ENCODE measurements at places on chromosomes 12 and 14.

- DNase-seq, result no peak
These were observed 668 bp downstream of the APPL2 start for GRCh38 chr12:105235281-105235731.

- DNase-seq, result no peak
These were observed 1338.8 kb upstream of the SEL1L start for GRCh38 chr14:82872494-82872893.

DNA sequence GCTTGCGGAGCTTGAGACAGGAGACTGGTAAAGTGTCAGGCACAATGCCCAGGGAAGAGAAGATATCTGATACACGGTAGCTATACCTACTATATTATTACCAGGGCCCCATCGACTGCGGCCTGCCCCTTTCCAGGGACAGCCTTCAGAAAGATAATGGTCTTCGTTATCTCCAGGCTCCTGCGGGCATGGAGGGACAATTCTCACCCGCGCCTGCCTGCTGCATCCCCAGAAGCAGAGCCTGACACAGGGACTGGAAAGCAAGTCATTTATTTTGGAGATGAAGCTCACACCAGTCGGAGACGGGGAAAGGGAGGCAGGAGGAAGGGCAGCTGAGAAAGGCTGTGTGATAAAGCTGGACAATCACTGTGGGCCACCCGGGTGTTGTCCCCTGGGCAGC, 67.9 kb upstream of the FAM222A start:
- DNase-seq, result no peak

DNA sequence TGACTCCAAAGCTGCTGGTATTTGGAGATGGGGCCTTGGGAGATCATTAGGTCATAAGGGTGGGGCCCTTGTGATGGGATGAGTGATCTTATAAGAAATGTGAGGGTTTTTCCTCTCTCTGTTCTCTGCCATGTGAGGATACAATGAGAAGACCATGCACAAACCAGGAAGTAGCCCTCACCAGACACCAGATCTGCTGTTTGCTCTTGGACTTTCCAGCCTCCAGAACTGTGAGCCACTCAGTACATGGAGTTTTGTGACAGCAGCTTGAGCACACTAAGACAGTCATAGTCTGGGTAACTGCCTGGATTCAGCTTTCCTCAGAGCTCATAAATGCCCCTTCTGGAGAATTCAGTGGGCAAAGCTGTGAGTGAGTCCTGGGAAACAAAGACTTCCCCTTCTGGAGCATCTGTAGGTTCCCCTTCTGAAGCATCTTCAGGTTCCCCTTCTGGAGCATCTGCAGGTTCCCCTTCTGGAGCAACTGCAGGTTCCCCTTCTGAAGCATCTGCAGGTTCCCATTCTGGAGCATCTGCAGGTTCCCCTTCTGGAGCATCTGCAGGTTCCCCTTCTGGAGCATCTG, 11.0 kb upstream of the PPP4R3A start:
- DNase-seq, result no peak

DNA sequence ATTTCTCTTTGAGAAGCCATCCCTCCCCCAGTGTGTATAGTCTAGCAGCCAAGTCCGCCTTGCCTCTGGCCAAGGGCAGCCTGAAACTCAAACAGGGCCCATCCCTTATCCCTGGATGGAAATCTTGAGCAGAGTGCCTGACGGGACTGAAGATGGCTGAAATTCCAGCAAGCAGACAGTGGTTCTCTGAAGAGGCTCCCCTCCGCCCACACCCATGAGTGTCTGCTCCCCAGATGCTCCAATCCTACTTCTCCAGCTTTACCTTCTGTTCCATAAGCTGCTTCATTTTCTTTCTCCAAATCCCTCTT, 396.2 kb downstream of the NUAK1 start:
- no peak for DNase-seq

DNA sequence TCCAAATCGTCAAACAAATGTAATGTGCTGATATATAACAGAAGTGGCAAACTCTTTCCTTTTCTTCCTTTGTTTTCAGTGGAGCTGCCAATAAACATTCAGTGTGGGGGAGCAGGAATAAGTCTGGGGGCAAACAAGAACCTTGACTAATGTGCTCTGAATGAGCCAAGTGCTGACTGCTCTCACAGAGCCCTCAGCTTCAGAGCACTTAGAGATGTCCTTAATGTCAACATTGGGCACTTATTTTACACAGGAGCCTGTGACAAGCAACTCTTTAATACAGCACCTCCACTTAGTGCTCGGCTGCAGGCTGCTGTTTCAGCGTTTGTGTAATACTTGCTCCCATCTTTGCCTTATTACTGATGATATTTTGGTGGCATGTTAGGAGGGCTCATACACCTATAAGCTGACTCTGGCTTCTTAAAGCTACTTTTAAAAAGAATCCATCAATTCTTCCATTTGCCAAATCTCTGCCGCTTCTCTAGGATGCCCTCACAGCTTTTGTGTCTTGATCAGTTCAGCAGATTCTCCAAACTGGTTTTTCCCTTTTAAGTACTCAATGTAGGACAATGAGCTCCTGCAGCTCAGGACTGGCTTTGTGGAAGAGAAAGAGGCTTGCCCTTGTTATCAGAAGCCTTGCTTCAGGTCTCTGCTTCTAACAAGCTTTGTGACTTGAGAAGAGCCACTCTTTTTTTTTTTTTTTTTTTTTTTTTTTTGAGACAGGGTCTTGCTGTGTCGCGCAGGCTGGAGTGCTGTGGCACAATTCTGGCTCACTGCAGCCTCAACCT, 206.6 kb downstream of the MON2 start:
- no peak for DNase-seq

- no peak for DNase-seq
These were observed 1.3 kb downstream of the A2ML1 start for GRCh38 chr12:8823565-8824300.

DNA sequence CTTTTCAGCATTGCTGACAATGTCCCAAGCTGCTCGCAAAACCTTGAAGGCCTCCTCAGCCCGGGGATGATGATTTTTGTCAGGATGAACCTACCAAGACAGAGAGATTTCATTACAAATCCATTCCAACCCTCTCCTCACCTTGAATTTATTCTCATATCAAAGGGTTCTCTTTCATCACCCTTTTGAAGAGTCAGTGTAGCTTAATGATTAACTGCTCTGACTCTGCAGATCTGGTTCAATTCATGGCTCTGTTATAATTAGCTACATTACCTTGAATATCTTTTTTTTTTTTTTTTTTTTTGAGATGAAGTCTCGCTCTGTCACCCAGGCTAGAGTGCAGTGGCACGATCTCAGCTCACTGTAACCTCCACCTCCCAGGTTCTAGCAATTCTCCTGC, 5.6 kb downstream of the ORMDL2 start:
- DNase-seq, result no peak

DNA sequence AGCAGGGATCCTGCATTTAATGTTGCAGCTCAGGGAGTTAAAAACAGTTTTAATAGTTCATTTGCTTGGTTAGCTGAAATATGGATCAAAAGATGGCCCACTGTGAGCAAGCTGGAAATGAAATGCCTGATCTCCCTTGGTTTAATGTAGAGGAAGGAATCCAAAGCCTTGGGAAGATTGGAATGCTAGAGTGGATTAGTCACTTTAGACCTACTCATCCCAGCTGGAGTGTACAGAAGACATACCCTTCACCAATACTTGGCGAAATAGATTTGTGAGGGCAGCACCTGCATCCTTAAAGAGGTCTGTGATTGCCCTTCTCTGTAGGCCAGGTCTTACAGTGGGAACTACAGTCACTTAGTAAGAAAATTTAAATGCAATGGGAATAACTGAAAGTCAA, 58.0 kb upstream of the KRAS start:
- no peak for DNase-seq

- DNase-seq, result no peak
These were observed 4.5 kb upstream of the JPH4 start for GRCh38 chr14:23582906-23583760.

DNA sequence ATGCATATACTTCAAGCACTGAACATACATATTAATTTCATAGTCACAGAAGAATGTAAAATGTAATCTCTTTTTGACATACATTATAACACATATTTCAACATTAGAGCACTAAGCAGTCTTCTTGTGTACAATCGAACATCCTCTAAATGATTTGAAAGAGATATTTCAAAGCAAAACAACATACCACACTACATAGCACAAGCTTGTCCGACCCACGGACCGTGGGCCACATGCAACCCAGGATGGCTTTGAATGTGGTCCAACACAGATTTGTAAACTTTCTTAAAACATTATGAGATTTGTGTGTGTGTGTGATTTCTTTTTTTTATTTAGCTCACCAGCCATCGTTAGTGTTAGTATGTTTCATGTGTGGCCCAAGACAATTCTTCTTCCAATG, 7.0 kb downstream of the PRICKLE1 start:
- DNase-seq, result no peak

GRCh38 chr14:97887690-97888089, 1090.5 kb downstream of the VRK1 start:
- DNase-seq, result no peak

GRCh38 chr12:112275207-112275606, 107.0 kb downstream of the HECTD4 start:
- no peak for DNase-seq

DNA sequence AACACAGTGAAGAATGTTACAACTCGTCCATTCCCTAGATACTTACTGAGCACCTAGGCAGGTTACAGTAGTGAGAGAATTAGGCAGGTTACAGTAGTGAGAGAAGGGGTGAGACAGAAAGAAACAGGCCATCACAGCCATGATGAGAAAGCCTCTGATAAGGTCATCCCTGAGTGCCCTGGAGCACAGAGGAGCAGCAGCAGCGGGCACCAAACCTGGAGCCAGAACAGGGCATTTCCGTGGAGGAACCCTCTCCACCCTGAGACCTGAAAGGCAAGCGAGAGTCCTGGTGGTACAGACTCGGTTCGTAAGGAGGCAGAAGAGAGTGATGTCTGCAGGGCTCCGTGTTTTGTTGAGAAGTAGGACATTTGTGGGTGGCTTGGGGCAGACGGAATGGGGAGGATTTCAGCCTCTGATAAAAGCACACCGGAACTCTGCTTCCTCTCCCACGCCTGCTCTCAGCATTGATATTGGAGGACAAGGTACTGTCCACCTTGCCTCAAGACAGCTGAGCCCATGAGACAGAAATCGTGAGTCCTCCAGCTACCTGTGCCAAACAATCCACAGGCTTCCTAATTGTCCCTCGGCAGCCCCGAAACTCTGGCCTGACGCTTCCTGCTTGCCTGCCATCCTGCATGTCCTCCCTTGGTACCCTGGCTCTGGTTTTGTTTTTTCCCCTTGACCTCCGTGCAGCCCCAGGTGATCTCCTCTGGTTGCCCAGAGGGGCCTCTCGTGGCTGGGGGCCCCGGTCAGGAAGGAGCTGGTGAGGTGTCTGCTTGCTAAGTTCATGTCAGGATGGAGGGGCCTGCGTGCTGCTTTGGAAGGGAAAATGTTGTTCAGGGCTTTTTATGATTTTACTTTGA, 136.1 kb downstream of the GCH1 start:
- DNase-seq, result no peak

DNA sequence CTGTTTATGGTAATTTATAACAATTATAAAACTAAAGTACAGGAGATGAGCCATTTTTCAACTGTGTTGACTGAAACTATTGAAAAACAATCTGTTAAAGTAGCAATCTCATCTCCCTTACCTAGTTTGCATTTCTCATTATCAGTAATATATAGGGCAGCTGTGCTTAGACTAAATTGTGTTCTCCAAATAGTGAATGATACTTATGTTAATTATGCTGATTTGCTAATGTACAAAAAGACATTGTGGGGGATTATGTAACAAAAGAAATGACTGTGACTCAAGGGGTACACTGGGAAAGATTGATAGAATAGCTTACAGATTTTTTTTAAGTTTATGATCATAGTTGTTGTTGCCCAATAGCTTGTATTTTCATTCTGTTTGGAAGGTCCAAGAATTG, 207.7 kb downstream of the FUT8 start:
- no peak for DNase-seq

DNA sequence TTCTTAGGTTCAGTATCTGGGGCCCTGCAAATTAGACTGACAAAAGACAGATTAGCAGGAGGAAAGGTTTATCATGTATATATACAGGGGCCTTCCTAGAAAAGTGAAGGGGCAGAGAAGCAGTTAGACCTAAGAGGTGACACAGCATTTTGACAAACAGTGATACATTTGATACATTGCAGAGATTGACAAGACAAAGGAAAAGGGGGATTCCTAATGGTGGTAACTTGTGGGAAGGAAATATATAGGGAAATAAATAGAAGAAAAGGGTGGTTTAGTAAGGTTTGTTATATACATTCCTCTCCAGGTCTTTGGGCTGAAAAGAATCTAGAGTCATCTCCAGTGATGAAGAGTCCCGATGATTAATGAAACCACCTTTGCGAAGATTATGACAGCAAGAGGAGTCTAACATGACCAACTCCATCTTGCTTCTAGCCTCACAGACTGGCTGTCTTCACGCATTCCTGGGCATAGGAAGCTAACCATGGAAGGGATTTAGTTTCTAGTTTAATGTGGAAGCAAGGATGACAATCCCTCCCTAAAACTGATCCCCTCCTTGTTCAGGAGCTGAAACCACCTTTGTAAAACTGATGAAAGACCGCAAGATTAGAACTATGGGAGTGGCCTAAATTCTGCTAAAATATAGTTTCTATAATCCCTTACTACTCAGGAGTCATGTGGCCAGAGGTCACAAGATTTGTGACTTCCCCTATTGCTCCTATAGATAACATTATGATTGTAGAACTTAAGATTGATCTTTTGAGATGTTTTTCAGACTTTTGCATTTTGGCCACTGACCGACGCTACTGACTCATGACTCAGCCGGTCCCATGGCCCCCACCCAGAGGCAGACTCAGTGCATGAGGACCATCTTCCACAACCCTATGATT, 31.1 kb upstream of the CPM start:
- DNase-seq, result no peak

DNA sequence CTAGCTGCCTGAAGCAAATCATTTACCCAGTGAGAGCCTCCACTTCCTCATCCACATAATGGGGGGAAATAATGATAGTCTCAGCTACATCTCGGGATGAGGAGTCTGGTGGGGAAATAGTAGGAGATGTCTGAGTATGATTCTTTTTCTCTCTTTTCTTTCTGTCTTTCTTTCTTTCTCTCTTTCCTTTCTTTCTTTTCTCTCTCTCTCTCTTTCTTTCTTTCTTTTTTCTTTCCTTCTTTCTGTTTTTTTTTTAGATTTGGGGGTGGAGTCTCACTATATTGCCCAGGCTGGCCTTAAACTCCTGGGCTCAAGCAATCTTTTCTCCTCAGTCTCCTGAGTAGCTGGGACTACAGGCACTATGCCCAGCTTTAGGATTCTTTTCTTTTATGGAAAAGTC, 12.8 kb downstream of the HOXC4 start:
- no peak for DNase-seq

DNA sequence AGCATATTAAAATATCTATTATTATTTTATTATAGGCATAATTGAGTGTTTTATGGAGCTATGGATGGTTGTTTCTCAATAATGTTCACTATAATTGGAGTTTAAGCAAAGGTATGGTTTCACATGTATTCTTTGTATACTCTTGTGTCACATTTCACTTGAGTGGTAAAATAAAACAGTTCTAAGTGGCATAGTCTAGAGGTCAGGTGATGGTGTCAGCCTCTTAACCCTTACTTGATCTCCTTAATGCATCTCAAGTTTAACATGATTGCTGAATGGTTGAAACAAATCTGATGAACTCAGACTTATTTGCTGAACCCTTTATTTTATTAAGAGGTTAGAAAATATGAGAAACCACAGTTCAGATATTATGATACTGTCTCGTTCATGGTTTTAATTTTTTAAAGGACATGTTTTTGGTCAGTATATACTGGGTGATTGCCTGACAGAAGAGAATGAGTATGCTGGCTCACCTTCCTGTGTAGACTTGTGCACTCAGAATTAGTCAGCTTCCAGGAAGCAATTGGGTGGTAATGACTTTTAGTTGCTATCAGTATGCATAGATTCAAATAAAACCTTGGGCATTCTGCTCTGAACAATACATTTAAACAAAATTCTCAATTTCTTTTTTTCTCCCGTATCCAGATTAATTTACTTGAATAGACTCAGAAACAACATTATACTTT, 464.6 kb downstream of the PCNX1 start:
- DNase-seq, result no peak

Measured in mesothelial cell of epicardium (in vitro differentiated cells).